ENCODE measurements at places on chromosomes 11 and 22. TPM values are rescaled to one million over a fixed set of nuclear protein-coding genes. Genes with fewer than 3 reads are reported as not detected.

GRCh38 chr11:17257196-17257595 lies 19.3 kb upstream of the NUCB2 start:
- DNase-seq = no peak
- H3K4me3 ChIP-seq = no peak overlapping the region
- no peak overlapping the region for H3K27ac ChIP-seq
- no peaks in the 10 kb centered on the region for H3K27me3 ChIP-seq
- H3K36me3 ChIP-seq = no peaks in the 10 kb centered on the region

DNA sequence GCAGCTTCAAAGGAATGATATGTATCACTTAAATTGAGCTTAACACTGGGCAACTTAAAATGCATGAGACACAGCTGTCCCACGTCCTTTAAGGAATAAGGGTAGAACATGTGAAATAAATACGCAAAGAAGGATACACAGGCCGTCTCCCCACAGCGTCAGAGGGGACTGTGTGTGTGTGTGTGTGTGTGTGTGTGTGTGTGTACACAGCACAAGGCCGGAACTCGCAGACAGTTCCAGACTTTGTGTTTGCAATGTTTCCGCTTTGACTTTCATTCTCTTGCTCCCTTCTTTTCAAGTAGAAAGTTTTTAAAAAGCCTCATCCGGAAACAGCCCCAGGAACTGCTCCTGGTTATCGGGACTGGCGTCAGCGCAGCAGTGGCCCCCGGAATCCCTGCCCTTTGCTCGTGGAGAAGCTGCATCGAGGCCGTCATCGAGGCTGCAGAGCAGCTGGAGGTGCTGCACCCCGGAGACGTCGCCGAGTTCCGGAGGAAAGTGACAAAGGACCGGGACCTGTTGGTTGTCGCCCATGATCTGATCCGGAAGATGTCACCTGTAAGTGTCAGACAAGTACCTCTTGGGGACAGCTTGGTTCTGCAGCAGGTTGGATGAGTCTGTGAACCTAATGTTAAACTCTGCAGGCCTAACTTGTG lies 13.3 kb downstream of the FAM118A start:
- H3K4me3 ChIP-seq = no peak overlapping the region
- H3K4me1 ChIP-seq = peaks cover 21% of the 10 kb centered on the region
- H3K27ac ChIP-seq = no peak overlapping the region
- peaks cover 17% of the 10 kb centered on the region for H3K36me3 ChIP-seq
- H3K27me3 ChIP-seq = no peaks in the 10 kb centered on the region
- no peak for DNase-seq

- H3K4me3 ChIP-seq = no peak within 1 kb of the TSS
- H3K27me3 ChIP-seq = peaks cover 54% of the 10 kb centered on the region
- H3K27ac ChIP-seq = no peak within 1 kb of the TSS
- no peak for DNase-seq
Measured at GRCh38 chr11:18172666-18173065, at the start of gene MRGPRX4. TSS of gene MRGPRX4 (plus strand) at chr11:18172837. CDS start at chr11:18173257, 420 bp downstream.

DNA sequence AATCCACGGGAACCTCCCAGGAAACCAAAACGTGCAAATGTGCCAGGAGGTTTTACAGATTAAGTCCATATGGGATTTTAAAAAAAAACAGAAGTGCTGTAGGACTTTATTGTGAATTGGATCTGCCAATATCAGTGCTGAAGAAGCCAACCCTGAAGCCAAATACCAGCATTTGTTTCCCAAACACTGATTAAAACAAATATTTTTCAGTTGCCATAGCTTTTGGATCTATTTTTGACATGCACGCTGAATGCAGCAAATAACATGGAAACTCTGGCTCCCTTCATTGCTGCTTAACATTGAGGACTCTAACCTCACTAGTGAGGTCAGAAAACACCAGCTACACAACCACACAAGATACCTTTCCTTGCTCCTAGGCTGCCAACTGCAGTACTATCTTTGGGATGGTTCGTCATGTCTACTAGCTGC lies 28.4 kb upstream of the SIK2 start:
- no peaks in the 10 kb centered on the region for H3K36me3 ChIP-seq
- H3K4me3 ChIP-seq = no peak overlapping the region
- H3K27me3 ChIP-seq = no peaks in the 10 kb centered on the region
- peaks cover 30% of the 10 kb centered on the region for H3K4me1 ChIP-seq

DNA sequence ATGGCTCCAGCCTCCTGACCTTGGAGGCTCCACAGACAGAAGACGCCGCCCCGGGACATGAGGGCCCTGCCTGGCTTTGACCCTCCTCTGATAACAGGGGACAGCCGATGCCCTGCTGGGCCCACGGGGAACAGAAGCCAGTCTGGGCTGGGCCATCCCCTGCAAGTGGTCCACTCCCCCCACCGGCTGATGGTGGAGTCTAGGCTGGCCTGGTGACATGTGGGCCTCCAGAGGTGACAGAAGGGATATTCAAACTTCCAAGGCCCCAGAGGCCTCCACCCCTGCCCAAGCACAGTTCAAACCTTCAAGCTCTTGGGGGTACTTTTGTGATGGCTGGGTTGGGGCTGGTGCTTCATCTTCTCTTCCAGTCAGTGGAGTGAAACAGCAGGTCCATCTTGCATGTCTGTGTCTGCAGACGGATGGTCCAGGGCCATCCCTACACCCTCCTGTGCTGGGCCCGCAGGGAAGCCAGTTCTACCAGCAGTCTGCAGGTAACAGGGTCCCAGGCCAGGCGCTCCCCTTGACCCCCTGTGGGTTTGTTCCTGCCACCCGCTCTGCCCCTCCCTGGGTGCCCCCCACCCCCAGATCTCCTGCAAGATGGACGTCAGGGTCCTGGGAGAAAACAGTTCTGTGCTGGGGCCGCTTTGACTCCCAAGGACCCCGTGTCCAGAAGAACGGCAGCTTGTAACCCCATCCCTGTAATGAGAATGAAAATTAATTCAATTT lies 929.9 kb downstream of the BRD1 start:
- no peaks in the 10 kb centered on the region for H3K27me3 ChIP-seq
- DNase-seq = no peak
- no peaks in the 10 kb centered on the region for H3K36me3 ChIP-seq

GRCh38 chr11:88404932-88405710 lies 67.6 kb upstream of the CTSC start:
- peaks cover 11% of the 10 kb centered on the region for H3K4me1 ChIP-seq
- no peak overlapping the region for H3K4me3 ChIP-seq
- no peak overlapping the region for H3K27ac ChIP-seq
- DNase-seq = no peak
- H3K36me3 ChIP-seq = no peaks in the 10 kb centered on the region

RHBDD3 gene
- 64.9 TPM for total RNA-seq

DCHS1 gene
- 40.4 TPM for total RNA-seq

ALG9 gene
- total RNA-seq = 55.5 TPM

Data from neural crest cell (in vitro differentiated cells).